AG09319 (cell line): ENCODE measurements at places on chromosomes 11 and 22.

DNA sequence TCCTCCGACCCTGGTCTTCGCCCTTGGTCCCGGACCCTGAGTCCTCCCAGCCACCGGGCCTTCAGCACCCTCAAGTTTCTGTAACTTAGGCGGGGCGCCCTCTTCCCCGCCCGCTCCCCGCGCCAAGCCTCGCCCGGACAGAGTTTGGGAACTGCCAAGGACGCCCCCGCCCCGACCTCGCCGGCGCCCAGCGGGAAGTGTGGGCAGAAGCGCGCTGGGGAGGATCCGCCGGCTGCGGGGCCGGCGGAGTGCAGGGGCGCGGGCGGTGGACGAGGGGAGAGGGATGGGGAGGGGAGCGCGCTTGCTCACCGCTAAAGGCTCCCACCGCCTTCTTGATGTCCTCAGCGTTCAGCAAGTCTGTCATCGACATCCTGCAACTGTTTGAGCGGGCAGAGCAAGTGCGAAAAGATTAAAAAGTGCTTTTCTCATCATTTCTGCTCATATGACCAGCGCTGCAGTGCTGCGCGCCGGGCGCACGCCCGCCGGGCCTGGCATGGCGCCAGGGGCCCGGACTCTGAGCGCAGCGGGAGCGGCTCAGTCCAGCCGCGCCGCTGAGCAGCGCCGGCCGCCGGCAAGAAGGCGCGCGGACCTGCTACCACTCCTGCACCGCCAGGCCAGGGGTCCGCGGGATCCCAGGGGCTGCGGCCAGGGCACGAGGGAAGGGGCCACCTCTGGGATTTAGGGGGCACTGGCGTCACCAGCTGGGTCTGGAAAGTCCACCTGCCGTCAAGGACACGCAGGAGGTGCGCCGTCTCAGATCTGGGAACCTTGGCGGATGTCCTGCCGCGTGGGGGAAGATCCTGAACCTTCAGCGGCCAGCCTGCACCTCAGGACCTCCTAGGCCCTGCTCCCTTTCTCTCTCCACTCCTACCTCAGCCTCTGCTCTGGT, at the start of gene PVALB:
Gene PVALB, minus strand, starts transcription at position 400 of the 889 bp plus-strand sequence. Its CDS starts 30 bp downstream, at position 370.
- no peak for DNase-seq

DNA sequence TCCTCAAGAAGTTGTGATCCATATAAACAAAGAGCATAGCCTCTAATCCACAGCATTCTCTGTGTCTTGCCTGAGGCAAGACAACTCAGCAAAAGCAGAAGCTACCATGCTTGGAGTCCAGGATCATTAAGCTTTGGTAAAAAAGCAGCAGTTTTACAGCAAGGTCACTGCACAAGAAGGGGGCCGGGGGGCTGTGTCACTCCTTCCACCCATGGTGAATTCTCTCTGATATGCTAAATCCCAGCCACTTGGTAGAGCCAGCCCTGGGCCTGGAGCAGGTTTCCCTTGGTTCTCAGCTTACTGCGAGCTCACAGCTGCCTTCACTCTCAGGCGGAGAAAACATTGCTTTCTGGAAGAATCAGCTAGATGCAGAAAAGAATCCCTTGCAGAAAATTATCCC, 144.7 kb downstream of the TENM4 start:
- no peak for DNase-seq

GRCh38 chr11:126337126-126337473, 18.4 kb upstream of the ST3GAL4 start:
- DNase-seq, result no peak

DNA sequence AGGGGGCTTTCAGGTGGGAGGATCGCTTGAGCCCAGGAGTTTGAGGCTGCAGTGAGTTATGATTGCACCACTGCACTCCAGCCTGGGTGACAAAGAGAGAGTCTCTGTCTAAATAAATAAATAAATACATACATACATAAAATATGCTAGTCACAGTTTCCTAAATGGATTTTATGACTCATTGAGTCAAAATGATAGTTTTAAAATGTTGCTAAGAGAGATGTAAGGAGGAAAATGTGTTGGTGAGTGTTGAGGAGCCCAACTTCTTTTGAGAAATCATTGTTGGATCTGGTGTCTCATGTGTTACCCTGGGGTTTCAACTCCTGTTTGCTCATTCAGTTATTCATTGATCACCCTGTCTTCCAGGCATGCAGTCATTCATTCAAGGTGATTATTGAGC, 21.0 kb downstream of the PARVB start:
- DNase-seq, result no peak

DNA sequence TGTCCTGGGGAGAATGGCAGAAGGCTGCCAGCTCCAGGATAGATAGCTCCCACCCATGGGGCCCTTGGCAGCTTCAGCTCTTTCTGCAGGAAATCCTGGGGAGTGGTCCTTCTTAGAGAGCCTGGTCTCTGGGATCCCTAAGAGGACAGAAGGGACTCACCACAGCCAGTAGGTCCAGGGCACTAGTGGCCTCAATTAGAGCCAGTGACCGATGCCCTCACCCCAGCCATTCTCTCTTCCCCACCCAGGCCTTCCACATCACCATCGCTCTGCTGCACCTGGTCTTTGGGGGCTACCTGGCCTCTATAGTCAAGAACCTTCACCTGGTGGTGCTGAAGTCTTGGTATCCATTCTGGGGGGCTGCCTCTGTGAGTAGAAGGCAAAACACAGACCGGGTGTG, 5.6 kb downstream of the MS4A10 start:
- DNase-seq, result no peak

GRCh38 chr11:111741751-111742150, 24.4 kb downstream of the PPP2R1B start:
- no peak for DNase-seq

GRCh38 chr22:17085277-17086181, 729 bp downstream of the IL17RA start:
- no peak for DNase-seq

- DNase-seq, result no peak
Measured at GRCh38 chr22:31615940-31616314, 46.1 kb downstream of the PISD start.

GRCh38 chr22:37462983-37463382, 23.2 kb downstream of the MFNG start:
- no peak for DNase-seq

DNA sequence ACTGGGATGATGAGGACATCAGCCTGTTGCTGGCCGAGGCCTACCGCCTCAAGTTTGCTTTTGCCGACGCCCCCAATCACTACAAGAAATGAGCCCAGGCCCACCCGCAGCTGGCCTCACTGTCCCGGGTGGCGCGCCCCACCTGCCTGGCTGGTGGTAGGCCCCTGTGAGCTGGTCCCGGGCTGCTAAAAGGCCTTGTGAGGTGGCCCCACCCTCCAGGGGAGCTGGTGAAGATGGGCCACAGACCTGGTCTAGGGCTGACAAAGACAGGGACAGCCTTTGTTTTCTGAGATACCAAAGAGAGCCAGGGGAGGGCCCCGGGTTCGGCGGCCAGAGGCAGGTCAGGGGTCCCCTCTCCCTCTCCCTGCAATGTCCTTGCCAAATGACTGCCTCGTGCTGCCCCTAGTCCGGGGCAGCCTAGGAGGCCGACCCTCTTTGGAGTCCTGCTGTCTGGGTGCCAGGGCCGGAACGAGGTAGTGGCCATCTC, 411.1 kb downstream of the TBC1D22A start:
- no peak for DNase-seq

DNA sequence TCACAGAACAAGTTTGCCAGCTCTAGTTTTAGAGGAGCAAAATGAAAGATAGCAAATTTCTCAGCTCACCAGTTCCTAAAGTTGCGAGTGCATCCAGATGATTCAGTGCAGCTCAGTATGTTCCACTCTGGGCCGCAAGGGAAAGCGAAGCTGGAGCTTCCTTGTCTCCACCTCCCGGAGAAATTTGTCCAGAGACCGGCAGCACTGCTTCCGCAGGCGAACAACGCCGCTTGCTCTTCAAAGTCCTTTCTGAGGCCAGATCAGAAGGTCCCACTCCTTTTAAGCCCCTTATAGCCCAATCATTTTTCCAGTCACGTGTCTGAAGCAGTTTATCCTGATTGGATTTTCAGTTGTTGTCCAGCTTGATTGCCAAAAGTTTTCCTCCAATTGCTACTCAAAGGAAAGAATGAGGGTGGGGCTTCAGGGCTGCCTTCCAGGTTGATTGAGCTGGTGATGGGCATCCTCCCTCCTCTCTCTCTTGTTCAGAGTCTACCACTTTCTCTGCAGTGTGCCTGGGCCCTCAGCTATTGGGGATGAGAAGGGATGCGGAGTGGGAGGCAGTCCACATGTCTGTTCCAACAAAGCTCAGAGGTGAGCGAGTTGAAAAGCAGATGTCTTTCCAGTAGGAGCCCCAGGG, at the start of gene ZNF280A:
Gene ZNF280A, minus strand, starts transcription at position 251 of the 637 bp plus-strand sequence. CDS start 4,640 bp downstream, outside the sequence.
- no peak for DNase-seq

- no peak for DNase-seq
Measured at GRCh38 chr11:132643239-132643638, 889.1 kb downstream of the OPCML start.

- no peak for DNase-seq
Measured at GRCh38 chr11:114272311-114272710, 23.9 kb upstream of the NNMT start.
